H4 (cell line): ENCODE measurements at places on chromosomes 6 and 20. TPM values are rescaled to one million over a fixed set of nuclear protein-coding genes. Genes with fewer than 3 reads are reported as not detected.

NFKBIL1 gene
- 12.9 and 13.6 TPM in 2 replicates for total RNA-seq

GPR31 gene
- total RNA-seq = not detected in 2 replicates

ZNF512B gene
- 2.2 and 4.4 TPM in 2 replicates for total RNA-seq

WFDC10B gene
- total RNA-seq = not detected in 2 replicates

SLCO4A1 gene
- total RNA-seq = 4.7 and 4.9 TPM in 2 replicates
